ENCODE measurements at places on chromosomes 11 and 22. TPM values are rescaled to one million over a fixed set of nuclear protein-coding genes. Genes with fewer than 3 reads are reported as not detected.

Gene UBQLNL
- not detected for total RNA-seq

Gene CD3D
- not detected for total RNA-seq

Gene CATSPER1
- total RNA-seq: not detected

Gene SMIM38
- total RNA-seq: not detected

Gene PPP2R5B
- 26.9 TPM for total RNA-seq

Gene OR52N4
- total RNA-seq: not detected

DNA sequence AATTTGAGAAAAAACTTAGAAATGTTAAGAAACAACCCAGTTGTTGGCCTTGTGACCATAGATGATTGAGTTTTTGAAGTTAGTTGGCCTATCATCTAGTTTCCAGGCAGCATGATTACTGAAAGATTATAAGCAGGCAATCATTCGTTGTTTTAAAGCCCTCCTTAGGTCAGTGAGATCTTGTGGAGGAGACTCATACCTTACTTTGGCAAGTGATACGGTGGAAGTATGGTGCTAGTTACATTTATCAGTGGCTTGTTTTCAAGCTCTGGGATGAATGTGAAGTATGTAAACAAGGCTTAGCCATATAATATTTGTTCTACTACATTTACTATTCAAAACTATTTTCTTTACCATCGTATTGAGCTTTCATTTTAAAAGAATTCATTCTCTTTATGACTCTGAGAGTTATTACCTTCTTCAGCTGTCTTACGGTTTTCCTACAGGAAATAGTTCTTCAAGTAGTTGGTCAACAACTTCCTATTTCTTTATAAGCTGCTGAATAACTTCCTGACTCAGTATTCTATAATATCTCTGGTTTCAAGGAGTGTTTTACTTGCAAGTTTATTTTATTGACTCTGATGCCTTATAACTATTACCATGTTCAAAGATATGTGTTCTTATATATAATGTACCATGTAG is 7.3 kb downstream of the YAP1 start:
- DNase-seq: no peak

GRCh38 chr11:65862941-65863888 is 3.0 kb downstream of the MUS81 start:
- DNase-seq: no peak

- peak; percentile 10 for DNase-seq
Observed at GRCh38 chr11:133134314-133135173, 397.8 kb downstream of the OPCML start.

GRCh38 chr11:64259533-64260067 is 8.3 kb downstream of the PLCB3 start:
- DNase-seq: no peak

DNA sequence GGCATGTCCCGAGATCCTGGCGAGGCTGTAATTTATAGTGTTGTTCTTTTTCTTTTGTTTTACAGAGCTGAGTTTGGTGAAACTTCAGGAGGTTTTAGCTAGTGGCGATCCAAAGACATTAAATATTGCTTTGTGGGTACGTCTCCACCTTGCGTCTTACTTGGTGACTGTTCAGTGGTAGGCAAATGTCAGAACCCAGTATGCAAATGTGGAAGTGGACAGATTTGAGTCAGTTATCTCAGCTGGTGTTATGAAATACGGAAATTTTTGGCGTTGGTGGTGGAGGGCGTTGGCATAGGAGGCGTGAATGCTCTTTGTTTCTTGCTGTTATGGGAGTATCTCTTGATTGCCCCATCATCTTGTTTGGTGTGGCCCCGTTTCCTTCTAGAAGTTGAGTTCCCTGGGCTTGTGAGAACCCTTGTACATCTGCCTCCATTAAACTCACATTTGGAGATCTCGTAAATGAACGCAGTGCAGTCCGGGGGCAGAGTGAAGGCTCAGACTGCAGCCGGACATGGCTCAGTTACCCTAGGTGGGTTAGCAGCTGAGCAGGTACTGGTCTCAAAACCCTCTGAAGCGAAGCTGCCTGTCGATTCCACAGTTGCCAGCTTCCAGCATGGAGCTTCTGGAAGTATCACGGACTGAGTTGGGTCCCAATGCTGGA is 39.9 kb downstream of the PTPRJ start:
- DNase-seq: no peak

DNA sequence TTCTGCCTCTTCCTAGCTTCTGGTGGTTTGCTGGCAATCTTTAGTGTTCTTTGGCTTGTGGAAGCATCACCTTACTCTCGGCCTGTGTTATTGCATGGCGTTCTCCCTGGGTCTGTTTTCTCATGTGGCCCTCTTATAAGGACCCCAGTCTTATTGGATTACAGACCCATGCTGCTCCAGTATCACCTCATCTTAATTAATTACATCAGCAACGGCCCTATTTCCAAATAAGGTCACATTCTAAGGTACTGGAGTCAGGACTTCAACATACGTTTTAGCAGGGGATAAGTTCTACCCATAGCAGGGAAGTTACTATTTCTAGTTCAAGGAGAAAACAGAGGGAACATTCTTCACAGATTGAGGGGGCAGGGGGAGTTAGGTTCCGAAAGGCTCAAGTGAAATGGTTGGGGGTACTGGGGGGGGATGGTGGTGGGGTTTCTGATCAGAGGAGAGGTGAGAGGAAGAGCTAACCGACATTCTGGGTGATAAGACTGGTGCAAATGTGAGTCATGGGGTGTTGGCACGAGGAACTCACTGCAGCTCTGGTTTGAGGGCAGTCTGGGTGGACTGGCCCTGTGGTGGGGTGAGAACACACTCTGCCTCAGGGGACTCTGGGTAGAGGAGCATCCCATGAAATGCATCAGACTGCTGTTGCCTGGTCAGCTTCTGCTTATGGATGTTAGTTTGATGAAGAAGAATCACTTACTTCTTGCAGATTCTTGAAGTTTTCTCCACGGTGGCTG is 51.5 kb upstream of the ZBED5 start:
- DNase-seq: no peak

DNA sequence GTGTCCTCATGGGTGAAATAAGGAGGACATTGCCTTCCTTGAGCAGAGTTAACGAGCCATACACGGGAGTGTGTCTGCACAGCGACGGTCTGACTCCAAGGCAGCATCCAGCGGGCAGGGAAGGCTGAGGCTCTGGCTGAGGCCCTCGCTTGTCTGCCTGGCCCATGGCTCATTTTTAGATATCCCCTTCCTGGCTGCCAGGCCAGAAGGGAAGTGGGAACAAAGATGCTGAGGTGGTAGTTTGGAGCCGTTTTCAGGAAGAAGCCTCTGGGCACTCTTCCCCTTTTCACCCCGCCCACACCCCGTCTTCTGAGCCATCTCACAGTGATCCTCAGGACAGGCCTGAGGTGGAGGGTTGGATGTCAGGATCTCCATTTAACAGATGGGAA is 3.0 kb upstream of the SLCO2B1 start:
- DNase-seq: no peak

DNA sequence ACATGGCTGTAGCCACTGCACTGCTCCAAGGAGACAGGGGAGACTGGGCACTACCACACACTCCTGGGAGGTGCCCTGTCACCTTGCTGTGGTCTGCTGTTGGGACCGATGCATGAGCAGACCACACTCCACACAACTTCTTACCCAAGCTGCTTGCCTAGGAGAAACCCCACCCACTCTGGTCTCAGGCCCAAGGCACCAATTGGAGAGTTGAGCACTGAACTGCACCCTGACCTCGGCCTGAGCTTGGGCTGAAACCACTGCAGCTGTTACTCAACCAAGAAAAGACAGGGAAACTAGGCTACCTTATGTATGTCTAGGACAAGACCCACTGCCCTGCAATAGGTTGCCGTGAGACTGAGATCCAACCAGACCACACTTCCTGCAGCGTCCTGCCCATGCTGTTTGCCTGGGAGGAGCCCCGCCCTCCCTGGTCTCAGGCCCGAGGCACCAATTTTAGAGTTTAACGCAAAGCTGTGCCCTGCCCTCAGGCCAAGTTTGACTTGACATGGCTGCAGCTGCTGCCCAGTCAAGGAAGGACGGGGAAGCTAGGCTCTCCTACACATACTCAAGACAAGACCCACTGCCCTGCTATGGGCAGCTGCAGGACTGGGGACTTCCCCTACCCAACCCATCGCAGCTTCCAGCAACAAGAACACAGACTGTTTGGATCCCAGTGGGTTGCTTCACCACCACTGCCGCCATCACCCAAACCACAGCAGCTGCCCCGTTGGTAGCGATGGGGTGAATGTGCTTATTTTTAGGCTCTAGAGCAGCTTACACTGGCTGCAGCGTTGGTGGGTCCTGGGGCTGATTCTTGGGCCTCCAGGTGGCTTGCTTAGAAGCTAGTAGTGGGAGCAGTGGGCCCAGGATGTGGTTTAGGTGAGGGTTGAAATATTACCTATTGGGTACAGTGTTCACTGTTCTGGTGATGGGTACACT is 66.8 kb downstream of the BRD1 start:
- no peak for DNase-seq

Measured in kidney epithelial cell (primary cell).